Lower lobe of right lung (tissue), 2 donors: ENCODE measurements at places on chromosomes 5 and 9. TPM values are rescaled to one million over a fixed set of nuclear protein-coding genes. Genes with fewer than 3 reads are reported as not detected.
A peak's percentile ranks its signal among the peaks of the same experiment; 100 is the strongest.

- DNase-seq, result no peak
These were observed 6.8 kb upstream of the RNF180 start for GRCh38 chr5:64158827-64159226.

DNA sequence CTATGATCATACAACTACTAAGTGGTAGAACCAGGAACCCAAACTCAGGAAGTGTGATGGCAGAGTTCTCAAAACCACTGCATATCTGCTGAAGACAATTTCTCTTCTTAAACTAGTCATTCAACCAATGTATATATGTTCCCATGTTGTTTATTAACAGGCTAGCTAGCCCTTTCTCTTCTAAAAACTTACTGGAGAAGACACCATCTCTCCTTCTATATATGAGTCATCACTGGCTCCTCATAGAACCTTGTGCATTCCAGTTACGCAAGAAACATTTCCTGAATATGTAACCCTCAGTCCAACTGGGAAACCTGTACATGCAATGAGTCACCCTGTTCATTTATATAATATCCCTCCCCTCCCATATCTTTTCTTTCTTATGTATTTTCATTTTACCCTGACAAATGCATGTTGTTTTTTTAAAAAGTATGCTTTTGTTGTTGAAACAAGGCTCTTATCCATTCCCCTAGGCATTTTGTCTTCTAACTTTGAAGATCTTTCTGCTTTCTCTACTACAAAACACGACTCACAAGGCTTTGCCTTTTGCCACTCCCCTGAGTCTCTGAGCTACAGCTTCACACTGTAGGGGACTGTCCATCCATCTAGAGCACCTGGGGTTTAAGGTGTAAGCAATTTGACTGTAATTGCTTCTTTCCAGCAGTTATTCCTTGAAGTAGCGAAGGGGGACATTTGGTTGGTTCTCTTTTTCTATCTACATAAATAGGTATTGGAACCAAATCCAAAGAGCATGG lies 119.5 kb downstream of the ANXA1 start:
- no peak for DNase-seq

- DNase-seq, result peak; percentile 43
These were observed 32.6 kb upstream of the RXRA start for GRCh38 chr9:134293611-134294152.

DNA sequence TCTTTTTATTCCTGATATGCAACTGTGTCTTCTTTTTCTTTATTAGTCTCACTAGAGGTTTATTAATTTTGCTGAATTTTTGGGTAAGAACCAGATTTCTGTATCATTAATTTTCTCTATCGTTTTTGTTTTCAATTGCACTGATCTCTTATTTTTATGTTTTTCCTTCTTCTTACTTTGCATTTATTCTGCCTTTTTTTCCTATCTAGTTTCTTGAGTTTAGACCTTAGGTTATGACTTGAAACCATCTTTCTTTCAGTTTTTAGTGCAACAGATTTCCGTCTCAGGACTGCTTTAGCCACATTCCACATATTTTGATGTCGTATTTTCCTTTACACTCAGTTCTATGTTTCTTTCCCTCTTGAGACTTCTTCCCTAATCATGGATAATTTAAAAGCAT lies 56.6 kb downstream of the IARS1 start:
- no peak for DNase-seq

GRCh38 chr9:121598965-121599871 lies 52.2 kb upstream of the DAB2IP start:
- DNase-seq, result peak; percentile 93

- peak; percentile 17 for DNase-seq
These were observed 22.2 kb downstream of the GPX3 start for GRCh38 chr5:151042453-151043093.

- DNase-seq, result no peak
These were observed 449.0 kb downstream of the CCDC171 start for GRCh38 chr9:16001856-16002255.

DNA sequence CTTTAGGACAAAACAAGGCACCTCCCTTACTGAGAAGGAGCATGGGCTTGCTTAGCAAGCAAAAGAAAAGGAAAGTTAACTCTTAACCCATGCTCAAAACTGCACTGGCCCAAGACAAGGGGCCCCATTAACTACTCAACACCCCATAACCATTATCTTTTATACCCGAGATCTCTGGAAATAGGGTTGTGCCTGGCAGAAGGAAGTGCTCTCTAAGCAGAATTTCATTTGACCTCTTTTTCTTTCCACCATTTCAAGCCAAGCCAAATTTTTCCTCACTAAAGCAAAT lies 167.2 kb downstream of the RASEF start:
- DNase-seq, result no peak

- no peak for DNase-seq
These were observed 83.4 kb downstream of the GOLPH3 start for GRCh38 chr5:32090755-32091128.

GRCh38 chr5:172527559-172527958 lies 73.2 kb upstream of the SH3PXD2B start:
- DNase-seq, result no peak

GRCh38 chr9:14710804-14711203 lies 11.7 kb downstream of the CER1 start:
- no peak for DNase-seq

DNA sequence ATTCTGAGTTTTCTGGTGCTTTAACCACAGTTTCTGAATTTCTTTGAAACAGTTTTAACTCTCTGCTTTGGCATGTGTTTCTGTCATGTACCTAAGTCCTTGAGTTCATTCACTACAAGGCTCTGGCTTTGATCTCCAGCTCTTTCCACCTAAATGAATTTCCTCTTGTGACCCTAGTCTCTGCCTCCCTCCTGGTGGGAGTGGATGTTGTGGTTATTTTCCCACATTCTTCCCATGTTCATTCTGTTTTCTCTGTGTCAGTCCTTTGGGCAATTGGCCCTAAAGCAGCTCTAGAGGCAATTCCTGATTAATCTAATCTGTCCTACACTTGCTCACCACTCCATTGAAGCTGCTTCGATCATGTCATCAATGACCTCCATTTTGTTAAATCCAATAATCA lies 28.4 kb upstream of the DPYSL3 start:
- no peak for DNase-seq

DNA sequence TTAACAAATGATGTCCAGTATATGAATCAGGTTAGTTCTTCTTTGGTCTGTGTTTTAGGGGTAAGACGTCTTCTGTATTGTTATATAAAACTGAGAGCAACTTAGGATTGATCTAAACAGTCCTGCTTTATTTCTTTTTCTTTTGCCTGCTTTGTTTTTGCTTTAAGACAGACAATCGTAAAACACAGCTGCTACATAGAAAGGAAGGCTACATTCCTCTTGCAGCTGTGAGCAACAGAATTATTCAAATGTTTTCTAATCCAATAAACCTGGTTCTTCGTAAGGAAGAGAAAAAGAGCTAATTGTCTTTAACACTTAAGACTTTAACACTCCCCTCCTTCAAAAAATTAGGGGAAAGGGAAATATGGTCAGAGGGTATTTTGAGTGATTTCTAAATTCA lies 14.6 kb downstream of the FGF1 start:
- DNase-seq, result no peak

Gene LCN1
- not detected for total RNA-seq

Gene EPB41L4A
- 44.8 TPM for total RNA-seq

Gene PDLIM7
- 47.1 TPM for total RNA-seq

Gene PCDHB14
- 2.1 TPM for total RNA-seq

Gene TMEM245
- 85.7 TPM for total RNA-seq
